ENCODE measurements at places on chromosomes 2 and 18.

DNA sequence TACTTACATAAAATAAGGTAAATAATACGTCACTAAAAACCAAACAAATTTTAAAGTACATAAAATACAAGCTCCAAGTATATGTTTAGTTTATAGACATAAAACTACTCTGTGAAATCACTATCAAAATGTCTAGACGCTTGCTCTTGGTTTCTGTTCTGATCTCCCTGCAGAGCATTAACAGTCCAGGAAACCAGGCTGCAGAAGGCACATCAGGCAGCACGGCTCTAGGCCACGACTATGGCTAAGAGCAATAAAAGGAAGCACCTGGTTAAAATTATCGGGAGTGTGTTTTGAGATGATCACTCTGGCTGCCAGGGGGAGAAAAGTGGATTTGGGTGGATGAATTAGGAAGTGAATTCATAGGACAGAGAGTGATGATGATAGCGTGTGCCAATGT is 196.0 kb upstream of the SPHKAP start:
- no peak for DNase-seq

GRCh38 chr2:120625865-120626560 is 109.7 kb upstream of the GLI2 start:
- no peak for DNase-seq

DNA sequence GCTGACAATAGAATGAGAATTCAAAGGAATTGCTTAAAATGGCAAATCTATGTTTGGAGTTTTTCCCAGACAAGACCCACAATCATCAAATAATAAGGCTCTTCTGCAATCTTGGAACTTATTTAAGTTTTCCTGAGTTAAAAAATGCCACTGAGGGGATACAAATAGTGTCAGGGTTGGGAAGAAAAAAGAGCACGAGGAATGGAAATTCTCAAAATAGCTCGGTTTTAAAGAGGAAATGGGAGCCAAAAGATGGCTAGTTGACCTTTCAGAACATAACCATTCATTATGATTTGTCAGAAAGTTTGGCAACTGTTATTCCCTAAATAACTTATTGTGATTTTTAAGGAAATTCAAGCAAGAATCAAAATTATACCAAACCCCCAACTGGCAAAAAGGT is 127.7 kb downstream of the RAPGEF4 start:
- DNase-seq: no peak

DNA sequence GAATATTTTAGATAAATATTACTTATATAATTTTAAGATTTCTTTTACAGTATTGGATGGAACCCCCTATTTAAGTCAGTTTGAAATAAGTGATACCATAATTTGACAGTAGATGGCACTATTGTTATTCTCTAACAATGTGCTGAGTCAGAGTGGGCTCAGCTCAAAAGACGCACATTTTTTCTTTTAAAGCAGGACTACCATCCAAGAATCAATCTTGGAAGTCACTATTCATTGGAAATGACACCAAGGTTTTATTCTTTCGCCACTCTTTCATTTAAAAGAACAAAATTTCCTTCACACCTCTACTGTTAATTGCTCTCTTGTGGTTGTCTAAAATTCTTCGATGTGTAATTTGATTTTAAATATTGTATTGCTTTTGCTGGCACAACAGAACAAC is 32.6 kb upstream of the SPAG16 start:
- DNase-seq: no peak

DNA sequence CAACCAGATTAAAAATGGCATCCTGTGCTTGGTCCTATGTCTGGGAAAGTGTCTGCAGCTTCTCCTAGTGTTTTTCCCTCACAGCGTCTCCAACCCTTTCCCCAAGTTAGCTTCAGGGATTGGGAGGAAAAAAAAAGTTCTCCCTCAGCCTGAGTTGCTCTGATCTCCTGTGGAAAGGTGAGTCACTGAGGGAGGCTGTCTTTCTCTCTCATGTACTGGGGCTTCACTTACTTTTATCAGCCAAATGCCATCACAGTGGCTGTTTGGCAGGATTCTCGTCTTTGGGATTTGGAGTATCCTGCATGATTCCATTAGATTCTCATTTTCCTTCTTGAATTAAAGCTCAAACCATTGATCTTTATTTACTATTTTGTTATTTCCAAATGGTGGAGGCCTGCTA is 18.1 kb downstream of the GTF2A1L start:
- DNase-seq: no peak

- DNase-seq: no peak
These were observed 4.3 kb downstream of the TMEFF2 start for GRCh38 chr2:192190474-192190873.
